ENCODE measurements at places on chromosomes 2 and 18.

GRCh38 chr2:3038636-3039035 is 339.0 kb downstream of the EIPR1 start:
- DNase-seq: no peak

DNA sequence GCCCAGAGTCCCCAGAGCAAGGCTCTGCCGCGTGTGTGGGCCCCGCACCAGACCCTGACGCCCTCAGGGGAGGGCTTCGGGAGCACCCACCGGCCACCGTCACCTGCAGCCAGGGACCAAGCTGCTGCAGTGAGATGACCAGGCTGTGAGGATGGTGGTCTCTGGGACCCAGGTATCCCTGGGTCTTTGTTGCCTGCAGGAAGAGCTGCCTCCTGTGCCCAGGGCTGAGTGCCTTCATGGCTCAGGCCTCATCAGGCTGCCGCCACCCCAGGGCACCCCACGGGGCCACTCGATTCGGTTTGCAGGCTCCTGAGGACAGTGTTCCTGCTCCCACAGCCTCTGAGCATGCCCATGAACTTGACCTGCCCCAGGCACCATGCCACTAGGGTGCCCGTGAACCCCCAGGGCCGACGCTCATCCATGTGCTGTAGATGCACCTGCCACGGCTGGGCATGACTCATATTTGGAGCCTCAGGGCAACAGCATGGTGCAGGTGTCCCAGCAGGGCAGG is 109.8 kb downstream of the FAM210A start:
- no peak for DNase-seq

DNA sequence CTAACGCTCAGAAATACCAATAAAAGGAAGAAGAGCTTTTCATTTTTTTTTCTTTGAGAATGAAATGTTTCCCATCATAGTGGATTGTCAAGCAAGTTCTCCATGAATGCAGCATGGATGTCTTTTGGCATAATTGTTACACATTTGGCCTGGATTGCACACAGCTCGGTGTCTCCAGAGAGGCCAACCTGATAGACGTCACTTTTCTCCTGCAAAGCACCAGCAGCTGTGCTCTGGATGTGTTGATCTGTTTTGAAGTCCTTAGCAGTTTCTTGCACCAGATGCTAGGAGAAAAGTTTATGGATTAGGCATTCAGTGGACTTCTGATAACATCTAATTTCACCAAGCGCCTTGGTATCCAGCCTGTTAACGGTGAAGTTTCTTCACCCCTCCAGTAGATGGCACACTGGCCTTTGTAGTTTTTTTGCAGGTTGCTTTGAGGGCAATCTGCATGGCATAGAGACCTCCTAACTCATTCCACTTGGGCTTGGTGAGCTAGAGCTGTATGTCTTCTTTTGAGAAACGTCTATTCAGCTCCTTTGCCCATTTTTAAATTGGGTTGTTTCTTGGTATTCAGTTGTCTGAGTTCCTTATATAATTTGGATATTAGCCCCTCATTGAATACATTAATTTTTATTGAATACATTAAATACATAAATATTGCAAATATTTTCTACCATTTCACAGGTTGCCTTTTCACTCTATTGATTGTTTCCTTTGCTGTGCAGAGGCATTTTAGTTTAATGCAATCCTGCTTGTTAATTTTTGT is 59.7 kb downstream of the PTH2R start:
- DNase-seq: peak; percentile 46

GRCh38 chr18:59876310-59876626 is 23.5 kb upstream of the PMAIP1 start:
- DNase-seq: no peak

DNA sequence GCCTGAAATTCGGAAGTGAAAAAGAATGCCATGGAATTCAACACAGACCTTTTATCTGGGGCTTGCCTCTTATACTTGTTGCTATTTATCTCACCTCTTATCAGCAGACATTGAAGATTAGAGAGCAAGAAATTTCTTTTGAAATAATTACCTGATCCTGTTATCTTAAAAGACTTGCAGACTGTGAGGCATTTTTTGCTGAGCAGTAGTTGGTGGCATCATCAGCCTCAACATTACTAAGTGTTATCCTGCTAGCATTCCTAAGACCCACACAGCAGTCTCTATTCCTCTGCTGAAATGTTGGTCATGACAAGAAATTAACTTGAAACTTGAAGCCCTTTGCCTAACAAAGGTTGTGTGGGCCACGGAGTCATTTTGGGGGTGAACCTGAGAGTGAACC is 186.5 kb downstream of the TRIB2 start:
- no peak for DNase-seq

- DNase-seq: no peak
Observed at GRCh38 chr18:67519592-67519991, 3.1 kb upstream of the DSEL start.

DNA sequence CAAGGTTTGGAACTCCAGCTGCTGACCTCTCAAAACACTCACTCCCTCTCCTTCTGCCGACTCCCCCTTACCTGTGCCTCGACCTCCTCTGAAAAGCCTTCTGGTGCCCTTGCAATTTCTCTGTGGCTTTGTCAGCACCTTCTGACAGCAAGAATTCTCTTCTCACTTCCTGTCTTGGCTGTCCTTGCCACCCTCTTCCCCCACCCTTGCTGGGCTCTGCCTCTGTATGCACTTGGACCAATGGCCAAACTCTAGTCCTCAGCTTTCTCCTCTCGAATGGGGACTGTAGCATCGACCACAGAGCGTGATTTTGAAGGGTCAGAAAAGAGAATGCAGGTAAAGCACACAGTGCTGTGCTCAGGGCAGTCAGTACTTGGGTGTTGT is 99.0 kb downstream of the HS1BP3 start:
- DNase-seq: no peak

DNA sequence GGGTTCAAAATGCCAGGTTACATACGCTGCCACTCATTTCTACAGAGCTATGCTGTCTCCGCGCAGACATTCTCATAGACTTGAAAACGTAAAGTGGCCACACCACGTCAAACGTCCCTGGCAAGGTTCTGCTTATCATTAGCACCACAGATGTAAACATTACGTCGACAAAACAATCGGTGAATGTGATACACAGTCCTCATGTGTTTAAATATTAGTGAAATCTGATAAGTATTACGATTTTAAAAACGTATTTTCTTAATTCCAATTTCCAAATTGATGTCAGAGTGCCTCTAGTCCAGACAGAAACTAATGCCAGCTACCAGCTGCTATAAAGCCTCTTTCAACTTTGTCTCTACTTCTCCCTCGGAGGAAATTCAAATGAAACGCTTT is 1.2 kb downstream of the STK17B start:
- no peak for DNase-seq

DNA sequence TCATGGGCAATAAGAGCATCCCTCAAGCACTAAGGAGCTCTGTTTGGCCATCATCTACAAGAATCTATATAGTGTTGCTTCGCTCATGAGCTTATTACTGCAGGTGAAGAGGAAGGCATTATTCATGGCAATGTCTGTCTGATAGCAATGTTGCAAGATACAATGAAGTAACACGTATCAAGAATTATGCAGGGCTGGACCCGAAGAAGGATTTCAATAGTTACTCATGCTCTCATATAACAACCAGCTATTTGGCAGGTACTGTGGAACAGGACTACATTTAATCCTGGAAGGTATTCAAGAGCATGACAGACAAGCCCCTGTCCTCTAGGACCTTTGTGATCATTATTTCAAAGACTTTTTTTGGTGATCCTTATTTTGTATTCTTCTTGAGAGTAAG is 109.6 kb downstream of the LAMA3 start:
- no peak for DNase-seq

DNA sequence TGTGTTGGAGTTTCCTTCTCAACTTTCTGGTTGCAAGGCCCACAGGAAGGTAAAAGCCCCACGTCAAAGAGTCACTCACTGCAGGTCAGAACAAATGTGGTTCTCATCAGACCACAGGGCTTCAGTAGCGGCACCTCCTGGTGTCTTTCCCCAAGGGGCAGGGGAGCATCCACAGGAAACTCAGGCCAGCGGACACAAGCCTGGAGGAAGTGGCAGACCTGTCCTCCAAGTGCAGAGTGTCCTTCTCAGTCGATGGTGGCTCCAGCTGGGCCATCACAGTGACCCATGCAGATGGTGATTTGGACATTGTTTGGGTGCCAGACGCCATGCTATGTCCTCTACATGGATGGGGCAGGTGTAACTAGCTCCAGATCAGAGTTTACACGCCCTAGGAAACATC is 84.9 kb downstream of the ACKR3 start:
- no peak for DNase-seq
